T1000 (cell line): ENCODE measurements at places on chromosomes 5 and 9.

GRCh38 chr5:127320032-127320965, 29.7 kb downstream of the MEGF10 start:
- no peak for DNase-seq

DNA sequence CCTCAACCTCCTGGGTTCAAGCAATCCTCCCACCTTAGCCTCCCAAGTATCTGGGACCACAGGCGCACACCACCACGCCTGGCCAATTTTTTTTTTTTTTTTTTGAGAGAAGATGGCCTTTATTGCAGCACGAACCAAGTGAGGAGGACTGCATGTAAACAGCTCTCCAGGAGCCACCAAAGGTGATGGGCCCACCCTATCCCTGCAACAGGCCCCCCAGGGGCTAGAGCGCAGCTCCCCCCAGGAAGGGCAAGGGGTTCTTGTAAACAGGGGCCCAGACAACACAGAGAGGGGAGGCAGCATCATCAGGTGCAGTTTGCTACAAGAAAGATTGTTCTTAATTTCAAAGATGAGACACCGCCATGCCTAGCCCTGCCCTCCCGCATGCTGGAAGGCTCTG, 12.6 kb upstream of the EGR1 start:
- DNase-seq = no peak

DNA sequence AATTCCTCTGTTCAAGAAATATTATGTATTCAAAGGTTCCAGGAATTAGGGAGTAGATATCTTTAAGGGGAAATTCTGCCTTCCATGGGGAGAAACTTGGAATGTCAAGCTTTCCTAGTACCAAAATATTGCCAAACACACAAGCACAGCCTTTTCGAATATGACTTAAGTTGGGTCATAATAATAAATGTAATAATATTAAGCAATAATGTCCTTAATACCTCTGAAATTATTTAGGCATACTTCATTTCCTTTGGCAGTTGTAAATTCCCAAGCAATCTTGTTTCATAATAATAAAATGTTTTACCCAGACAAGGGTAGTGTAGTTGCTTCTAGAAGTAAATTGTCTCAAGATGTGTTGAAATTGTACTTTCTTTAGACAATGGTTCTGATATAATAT, 630.3 kb upstream of the CDH18 start:
- DNase-seq = no peak

GRCh38 chr5:116585227-116585626, 10.6 kb upstream of the SEMA6A start:
- DNase-seq = no peak

DNA sequence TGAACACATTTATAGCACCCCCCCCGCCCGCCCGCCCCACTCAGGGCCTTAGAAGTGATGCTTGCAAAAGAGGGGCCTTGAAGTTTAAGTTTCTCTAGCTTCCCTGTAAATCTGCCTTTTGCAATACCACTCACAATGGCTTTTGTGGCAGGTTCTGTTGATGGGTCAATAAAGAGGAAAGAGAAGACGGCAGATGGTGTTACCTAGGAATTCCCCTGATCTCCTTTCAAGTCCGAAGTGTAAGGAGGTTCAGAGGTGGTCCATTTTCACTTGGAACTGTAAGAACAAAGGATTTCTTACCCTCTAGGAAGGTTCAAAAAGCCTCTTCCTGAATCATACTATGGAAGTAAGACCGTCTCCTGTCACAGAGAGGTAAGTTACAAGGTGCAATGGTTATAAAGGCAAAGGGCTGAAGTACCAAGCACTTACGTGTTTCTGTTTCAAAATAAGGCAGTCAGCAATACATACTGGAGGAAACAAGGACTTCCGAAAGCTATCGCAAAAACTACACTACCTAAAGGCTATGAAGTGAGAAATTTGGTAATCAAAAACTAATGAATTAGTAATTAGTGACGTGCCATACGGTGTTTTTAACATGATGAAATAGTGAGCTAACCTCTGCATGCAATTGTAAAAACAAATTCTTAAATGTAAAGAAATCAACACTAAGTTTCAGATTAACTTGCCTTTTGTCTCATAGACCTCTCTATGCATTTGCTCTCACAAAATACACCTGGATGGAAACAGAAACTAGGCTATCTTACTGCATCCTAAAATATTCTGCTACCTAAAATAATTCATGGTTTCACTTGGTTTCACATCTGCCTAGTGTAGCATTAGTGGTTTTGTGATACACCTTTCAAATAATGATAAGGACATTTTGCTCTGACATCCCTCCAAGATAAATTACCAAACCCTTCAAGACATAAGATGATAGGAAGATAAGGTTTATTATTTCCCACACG, 589.4 kb upstream of the FAM174A start:
- DNase-seq = no peak
